ENCODE measurements at places on chromosomes 16 and 17.

DNA sequence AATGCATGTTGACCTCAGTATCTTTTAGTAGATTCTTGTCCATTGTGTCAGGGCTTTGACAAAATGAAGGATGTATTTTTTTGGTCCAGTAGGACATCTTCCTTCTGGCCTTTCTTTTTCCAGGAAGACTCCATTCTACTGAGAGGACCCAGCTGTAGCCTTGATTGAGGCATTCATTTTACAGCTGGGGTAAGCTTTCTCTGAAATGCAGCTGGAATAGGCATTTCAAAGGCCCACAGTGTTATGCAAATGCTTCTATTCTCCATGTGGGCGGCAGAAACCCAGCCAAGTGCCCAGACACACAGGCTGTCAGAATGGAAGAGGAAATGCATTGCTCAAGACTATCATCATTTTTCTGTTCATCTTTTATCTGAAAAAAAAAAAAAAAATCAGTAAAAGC, 629.0 kb upstream of the CDH8 start:
- no peak for DNase-seq

DNA sequence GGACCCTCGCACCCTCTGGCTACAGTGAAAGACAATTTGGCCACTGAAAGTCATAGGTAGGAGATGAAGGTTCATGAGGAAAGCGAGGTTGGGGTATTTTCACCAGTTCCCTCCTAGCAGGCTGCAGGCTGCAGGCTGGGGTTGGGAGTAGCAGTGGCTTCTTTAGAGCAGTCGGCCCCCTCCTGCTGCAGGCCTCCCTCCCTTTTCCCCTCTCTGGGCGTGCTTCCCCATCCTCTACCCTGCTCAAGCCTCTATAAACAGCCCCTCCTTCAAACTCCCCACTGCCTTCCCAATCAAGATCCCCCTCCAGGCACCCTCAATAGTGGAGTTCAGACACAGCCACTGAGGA, 41.8 kb downstream of the GAS7 start:
- DNase-seq = no peak

DNA sequence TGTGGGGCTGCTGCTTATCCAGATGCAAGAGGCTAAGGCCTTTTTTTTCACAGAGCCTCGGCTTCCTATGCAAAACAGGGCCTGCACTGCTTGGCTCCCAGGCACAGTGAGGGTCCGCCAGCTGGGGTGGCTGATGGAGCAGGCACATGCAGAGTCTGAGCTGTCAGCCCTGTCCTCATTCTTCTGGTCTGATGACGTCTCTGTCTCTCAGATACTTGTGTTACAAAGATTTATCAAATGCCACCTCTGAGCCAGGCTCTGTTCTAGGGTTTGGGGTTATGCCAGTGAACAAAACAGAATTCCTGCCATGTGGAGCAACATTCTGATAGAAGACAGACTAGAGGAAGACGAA, 4.8 kb downstream of the RNF40 start:
- no peak for DNase-seq

- no peak for DNase-seq
Observed at GRCh38 chr17:41617698-41618097, 5.1 kb upstream of the KRT16 start.

DNA sequence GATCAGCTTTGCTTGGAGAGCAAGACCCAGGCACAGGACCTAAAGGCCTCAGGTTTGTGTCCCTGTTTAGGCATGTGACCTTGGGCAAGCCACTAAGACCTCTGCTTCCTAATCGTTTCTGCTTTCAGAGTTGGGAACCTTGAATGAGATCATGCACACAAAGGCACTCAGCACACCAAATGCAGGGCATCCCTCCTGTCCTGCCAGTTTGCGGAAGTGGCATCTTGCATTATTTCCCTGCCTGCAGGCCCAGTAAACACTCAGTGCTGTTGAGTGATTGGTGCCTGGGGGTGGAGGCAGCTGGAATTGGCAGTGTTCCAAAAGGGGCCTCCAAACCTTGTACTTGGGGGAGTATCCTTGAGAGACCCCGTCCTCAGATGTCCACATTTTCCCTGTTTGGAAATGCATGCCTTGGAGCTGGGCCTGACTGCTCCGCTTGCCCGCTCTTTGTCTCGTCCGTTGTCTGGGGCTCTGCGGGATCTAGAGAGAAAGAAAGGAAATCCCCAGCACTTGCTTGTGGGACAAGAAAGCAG, 28.7 kb downstream of the MRM1 start:
- DNase-seq = no peak

- no peak for DNase-seq
Observed at GRCh38 chr16:73616166-73616753, 568.3 kb upstream of the ZFHX3 start.

GRCh38 chr16:54270711-54271110, 15.9 kb downstream of the IRX3 start:
- DNase-seq = no peak

GRCh38 chr16:57132470-57132869, 40.1 kb downstream of the CPNE2 start:
- DNase-seq = no peak

GRCh38 chr17:63295288-63295687, 150.8 kb downstream of the CYB561 start:
- DNase-seq = no peak

- no peak for DNase-seq
Observed at GRCh38 chr17:2175294-2175628, 120.4 kb downstream of the HIC1 start.

DNA sequence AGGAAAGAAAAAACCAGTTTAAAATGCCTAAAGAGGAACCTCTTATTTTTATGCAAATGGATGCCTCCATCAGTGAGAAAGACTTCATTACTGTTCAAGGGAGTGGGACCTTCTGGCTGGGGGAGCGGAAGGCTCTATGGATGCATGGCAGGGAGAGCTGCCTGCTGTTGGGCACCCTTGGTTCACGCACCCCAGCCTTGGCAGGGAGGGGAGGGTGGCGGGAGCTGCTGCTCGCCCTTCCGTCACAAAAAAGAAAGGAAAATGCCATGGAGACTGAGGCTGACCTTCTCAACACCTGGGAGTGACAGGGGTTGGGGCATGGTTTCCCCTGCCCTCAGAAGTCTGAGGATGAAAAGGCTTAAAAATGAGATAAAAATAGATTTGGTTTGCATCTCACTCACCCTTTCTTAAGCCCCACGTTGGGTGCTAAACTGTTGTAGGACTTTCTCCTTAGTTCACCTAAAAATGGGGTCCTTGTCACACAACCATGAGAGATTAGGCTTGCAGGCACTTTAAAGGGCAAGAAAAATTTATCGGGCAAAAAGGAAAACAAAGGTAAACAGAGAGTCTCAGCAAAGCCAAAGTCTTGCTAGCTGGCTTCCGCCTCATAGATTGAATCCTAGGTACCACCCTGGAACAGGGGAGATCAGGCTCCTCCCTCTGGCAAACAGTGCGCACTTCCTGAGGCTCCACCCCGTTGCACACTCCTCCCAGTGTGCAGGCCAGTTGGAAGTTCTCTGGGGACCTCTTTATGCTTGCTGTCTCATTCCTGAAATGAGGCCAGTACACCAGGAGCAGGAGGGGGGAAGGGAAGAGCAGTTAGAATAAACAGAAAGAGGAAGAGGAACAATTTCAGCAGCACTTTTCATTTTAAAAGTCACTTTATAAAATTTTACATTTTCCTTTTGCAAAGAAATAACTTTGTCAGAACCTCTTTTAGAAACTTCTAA, 31.6 kb downstream of the PHKB start:
- no peak for DNase-seq

GRCh38 chr17:36591434-36592315, at the start of gene DHRS11:
DHRS11 (plus strand) TSS chr17:36591879; CDS start chr17:36592010, 131 bp downstream.
- peak; percentile 91 for DNase-seq

DNA sequence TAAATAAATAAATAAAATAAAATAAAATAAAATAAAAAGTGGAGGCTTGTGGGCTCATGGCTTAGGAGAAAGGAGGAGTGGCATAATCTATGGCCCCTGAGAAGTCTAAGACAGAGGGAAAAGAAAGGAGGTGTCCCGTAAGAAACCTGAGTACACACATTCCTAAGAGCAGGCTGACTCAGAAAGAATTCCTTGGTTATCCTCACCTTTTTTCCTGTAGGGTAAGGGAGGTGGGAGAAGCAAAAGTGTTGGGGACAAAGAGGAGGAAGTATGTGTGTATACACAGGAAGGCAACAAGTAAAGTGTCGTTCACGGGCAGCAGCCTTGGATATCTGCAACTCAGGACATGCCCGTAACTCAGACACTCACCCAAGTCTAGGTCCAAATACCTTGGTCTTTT, 29.3 kb downstream of the MARF1 start:
- no peak for DNase-seq

DNA sequence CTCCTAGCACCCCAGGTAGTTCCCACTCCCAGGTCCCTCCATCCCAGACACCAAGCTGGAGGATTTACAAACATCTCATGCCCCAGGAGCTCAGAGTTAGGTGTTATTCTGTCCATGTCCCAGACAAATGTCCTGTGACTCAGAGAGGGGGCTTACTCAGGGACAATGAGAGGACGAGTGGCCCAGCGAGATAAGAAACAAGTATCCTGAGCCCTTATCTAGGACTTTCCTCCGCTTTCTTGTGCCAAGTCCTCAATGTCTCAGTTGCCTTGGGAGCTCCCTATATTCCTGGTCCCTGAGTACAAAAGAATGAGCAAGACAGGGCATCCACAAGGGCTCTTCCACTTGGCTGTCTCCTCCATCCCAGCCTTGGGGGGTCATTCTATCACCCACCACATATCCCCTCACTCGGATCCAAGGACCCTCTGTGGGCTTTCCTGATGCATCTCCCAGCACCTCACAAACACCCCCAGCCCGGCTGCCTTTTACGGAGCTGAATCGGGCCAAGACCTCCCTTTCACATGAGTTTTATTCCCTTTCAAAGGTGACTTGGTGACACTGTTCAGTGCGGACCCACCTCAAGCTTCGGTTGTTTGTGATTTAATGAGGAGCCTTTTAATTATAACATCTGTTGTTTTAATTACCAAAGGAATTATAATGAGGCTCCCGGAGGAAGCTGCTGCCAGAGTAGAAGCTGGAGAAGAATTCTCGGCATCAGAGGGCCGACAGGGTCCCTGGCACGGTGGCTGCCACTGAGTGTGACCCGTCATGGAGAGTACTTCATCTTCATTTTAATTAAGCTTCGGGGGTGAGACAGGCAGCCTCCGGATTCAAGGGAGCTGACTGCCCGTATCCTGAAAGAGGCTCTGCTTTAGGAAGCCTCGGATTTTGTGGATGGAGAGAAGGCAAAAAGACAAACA, 121.5 kb downstream of the WSCD1 start:
- no peak for DNase-seq

DNA sequence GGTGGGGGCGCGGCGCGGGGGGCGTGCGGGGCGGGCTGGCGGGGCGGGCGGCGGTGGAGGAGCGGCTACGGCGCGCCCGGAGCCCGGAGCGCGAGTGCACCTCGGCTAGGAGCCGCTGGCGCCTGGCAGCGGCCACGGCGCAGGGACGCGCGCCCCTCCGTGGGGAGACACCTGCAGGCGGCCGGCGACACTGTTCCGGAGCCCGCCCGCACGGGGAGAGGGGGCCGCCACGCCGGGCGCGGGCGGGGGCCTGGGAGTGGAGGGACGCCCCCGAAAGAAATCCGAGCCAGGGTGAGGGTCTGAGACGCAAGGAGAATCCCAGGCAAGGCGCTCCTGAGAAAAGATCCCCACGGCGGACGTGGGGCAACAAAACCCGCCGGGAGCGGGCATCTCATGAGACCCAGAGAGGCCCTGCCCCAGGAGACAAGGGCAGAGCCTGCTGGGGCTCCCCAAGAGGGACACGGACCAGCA, at the start of gene GSG1L:
Gene GSG1L, minus strand, starts transcription at position 124 of the 471 bp plus-strand sequence. CDS start 290 bp downstream, outside the sequence.
- DNase-seq = no peak

GRCh38 chr17:62856594-62856993, 48.5 kb upstream of the MARCHF10 start:
- DNase-seq = no peak

- no peak for DNase-seq
Observed at GRCh38 chr17:81301195-81302144, 6.4 kb upstream of the SLC38A10 start.

- peak; percentile 45 for DNase-seq
Observed at GRCh38 chr16:88534638-88535190, 35.5 kb upstream of the ZC3H18 start.

DNA sequence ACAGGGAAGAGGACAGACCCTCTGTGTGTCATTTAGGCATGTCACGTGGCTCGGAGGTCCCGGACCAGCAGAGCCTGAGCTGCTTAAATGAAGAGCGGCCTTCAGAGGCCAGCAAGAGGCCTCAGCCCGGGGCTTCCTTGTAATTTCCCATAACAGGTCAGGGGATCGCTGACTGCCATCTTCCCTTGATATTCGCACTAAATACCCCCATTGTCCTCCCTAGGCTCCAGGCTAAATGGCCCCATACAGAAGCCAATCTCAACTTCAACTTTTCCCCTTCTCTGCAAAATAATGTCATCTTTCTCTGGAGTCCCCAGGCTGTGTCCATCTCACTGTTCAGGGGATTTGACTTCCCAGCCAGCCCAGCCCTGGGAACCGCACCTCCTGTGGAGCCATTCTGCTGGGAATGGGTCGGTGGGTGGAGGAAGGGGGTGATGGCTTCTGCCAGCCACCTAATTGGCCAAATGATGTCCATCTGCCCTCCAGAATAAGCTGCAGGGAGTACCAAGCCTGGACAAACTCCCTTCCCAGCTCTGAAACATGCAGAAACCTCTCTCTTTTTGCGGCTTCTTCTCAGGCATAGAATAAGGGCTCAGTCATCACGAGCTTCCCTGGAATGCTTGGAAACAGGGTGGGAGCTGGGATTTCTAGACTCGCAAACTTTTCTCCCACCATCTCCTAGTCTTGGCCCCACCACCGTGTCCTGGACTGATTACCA, 129.9 kb downstream of the SDK2 start:
- DNase-seq = no peak
